ENCODE measurements at places on chromosomes 16 and 17. TPM values are rescaled to one million over a fixed set of nuclear protein-coding genes. Genes with fewer than 3 reads are reported as not detected.

The ZNF768 gene
- total RNA-seq: 39.0 TPM

The TEKT1 gene
- total RNA-seq: not detected

The ASGR1 gene
- total RNA-seq: 5.9 TPM

The MFAP4 gene
- 1.5 TPM for total RNA-seq

The USP43 gene
- 5.5 TPM for total RNA-seq

The CCDC154 gene
- 1.3 TPM for total RNA-seq

The SLC5A10 gene
- not detected for total RNA-seq

The NPIPA5 gene
- 5.2 TPM for total RNA-seq

The TP53TG3 gene
- total RNA-seq: not detected

The GRN gene
- 130 TPM for total RNA-seq

The HOXB7 gene
- not detected for total RNA-seq

The MEOX1 gene
- not detected for total RNA-seq

The SLC22A31 gene
- 8.1 TPM for total RNA-seq

The SLFN13 gene
- 10.1 TPM for total RNA-seq

The CMTM1 gene
- 2.6 TPM for total RNA-seq

The C16orf86 gene
- 1.5 TPM for total RNA-seq

The CDRT15 gene
- total RNA-seq: not detected

The PROCA1 gene
- total RNA-seq: 15.0 TPM

The LRRC45 gene
- total RNA-seq: 28.7 TPM

The COPRS gene
- 42.6 TPM for total RNA-seq

The SAMD14 gene
- total RNA-seq: 4.8 TPM

The KRTAP4-9 gene
- not detected for total RNA-seq

The TOM1L1 gene
- total RNA-seq: 44.6 TPM

The CBLN1 gene
- total RNA-seq: 4.7 TPM

The GRIN2A gene
- total RNA-seq: 1.5 TPM

The KRT39 gene
- not detected for total RNA-seq

The ZSCAN10 gene
- total RNA-seq: 212 TPM

The RASL10B gene
- total RNA-seq: 15.9 TPM

The MYOCD gene
- 0.17 TPM for total RNA-seq

The TMEM235 gene
- total RNA-seq: 0.28 TPM

The SLFN12L gene
- total RNA-seq: not detected

The SULT1A2 gene
- 0.35 TPM for total RNA-seq

The ALDH3A1 gene
- 0.31 TPM for total RNA-seq

The HOXB9 gene
- total RNA-seq: not detected

The RHBDL3 gene
- 12.5 TPM for total RNA-seq

The MEFV gene
- total RNA-seq: not detected

The SLC6A2 gene
- total RNA-seq: not detected

The CLEC10A gene
- not detected for total RNA-seq

Measured in H9 (cell line).